ENCODE measurements at places on chromosomes 7 and 10.

GRCh38 chr7:1041551-1042491 lies 2.5 kb upstream of the GPR146 start:
- DNase-seq: no peak

GRCh38 chr7:67484244-67484751 lies 487.7 kb downstream of the TYW1 start:
- peak; percentile 28 for DNase-seq

DNA sequence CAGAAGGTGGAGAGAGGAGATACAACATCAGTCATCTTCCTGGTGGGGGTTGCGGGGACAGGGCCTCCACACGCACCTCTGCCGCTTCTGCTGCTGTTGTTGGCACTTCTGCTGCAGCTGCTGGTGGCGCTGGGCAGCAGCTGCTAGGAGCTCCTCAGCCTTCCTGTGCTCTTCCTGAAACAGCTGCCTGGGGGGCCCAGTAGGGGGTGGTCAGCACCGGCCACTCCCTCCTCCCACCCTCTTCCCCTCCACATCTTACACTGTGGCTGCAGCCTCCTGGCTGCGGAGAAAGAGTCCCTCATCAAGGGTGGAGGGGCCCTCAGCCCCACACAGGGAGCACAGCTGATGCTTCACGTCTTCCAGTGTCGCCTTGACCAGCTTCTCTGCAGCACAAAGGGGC lies 9.9 kb downstream of the SYCE1 start:
- DNase-seq: no peak

- no peak for DNase-seq
Measured at GRCh38 chr7:80643336-80643915, 5.0 kb downstream of the CD36 start.

DNA sequence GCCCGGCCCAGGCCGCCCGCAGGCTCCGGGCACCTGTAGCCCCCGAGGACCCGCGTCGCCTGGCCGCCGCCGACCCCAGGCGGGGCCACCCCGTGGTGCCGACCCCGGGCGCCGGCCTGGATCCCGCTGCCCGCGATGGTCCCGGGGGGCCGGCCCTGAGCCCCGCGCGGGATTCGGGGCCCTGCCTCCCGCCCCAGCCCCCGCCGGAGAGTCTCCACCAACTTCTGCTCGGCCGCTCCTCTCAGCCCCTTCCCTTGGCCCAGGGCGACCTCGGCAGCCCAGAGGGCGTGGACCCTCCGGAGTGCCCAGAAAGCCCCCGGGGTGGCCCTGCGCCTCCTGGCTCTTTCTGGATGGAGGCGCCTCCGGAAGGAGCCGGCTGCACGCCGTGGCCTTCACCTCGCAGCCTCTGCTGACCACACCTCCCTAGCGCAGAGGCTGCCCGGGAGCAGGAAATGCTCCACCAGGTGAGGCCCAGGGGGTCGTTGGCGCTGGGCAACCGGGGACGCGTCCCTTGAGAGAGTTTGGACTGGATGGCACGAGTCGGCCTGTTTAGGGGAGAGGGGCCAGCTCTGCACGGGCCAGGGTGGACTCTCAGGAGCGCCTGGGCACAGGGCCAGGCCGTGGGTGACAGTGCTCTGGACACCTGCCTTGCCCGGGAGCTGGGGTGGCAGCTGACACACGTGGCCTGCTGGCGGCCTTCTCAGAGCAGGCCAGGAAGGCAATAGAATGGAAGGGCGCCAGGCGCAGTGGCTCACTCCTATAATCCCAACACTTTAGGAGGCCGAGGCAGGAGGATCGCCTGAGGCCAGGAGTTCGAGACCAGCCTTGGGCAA lies 529 bp downstream of the ZNF853 start:
- peak; percentile 77 for DNase-seq

GRCh38 chr7:87479951-87480350 lies 4.5 kb upstream of the ABCB4 start:
- DNase-seq: no peak

DNA sequence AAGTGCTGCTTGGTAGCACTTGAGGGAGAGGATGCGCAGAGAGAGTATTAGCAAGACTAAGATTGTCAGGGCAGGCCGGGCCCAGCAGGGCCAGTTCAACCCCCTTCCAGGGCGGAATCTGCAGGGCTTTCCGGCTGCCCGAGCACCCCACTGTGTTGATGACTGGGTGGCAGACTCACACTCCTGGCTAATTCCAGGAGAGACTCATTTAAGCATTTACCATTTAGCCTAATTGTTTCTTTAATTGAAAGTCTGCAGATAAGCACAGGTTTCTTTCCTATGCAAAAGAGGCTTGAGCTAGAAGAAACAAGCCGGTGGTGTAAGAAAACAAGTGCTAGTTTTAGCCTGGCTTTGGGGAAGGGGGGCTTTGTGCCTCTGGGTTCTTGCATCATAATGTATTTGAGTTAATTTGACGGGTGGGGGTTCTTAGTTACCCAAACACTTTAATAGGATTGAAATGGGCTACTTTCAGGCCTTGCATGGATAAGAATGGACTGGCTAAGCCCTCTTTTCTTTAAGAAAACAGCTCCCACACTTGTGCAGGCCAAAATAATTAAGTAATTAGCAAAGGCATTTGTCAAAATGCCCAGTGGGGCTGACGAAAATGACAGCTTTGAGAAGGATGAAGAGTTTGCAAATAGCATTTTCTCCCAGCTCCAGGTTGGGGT lies 201.3 kb downstream of the MYOF start:
- no peak for DNase-seq

DNA sequence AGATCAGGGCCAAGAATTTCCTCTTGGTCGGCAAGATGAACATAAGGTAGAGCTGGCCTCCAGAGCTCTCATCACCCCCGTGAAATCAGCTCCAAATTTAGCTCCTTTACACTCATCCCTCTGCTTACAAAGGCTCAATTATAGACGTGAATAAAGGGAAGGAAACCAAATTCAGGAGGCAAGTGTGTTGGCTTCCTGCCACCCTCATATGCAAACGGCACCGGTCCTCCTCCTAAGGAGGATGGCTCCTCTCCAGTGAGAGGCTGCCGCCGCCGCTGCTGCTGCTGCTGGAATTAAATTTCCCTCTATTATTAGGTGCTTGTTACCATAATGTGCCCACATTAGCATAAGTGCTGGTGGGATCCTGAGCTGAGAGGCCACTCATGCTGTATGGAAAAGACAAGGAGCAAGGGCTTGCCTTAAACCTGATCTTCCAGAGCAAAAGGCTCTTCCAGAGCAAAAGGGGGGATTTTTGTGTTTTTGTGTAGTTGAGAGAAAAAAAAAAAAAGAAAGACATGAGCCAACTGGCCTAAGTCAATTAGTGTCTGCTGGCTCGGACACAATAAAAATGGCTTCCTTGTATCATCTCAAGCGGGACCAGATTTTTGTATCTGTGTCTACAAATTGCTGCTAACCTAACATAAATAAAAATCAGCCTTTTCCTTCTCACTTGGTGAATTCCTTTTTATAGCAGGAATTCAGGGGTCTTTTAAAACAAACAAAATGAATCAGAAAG lies 68.4 kb downstream of the CDHR3 start:
- no peak for DNase-seq

GRCh38 chr7:80540836-80541235 lies 29.0 kb upstream of the GNAT3 start:
- no peak for DNase-seq

DNA sequence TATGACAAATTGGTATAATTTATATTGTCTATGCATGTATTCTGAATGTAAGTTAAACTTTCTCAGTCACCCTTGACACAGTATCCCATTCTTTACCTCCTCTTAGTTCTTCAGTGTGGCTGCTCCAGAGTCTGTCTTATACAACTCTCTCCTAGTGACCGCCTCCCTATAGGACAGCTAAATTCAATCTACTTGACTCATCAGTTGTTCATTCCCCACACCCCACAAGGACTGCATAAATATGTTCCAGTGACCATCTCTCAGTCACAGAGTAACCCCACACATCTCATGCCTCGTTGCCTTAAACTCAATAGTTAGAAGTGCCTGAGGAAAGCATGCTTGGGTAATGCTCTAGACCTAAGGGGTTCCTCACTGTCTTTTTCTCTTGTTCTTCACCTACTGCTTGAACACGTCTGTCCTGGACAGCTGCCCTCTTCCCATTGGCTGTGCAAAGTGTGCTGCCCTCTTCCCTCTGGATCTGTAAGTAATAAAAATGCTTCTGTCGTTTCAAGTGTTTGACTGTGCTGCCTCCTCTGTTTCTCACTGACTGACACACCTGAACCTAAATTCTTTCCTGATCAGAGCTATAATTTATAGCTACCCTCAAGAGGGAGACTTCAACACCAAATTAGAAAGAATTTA lies 494.6 kb upstream of the GRM3 start:
- no peak for DNase-seq

GRCh38 chr7:144682581-144683280 lies 153.1 kb downstream of the TPK1 start:
- DNase-seq: no peak

DNA sequence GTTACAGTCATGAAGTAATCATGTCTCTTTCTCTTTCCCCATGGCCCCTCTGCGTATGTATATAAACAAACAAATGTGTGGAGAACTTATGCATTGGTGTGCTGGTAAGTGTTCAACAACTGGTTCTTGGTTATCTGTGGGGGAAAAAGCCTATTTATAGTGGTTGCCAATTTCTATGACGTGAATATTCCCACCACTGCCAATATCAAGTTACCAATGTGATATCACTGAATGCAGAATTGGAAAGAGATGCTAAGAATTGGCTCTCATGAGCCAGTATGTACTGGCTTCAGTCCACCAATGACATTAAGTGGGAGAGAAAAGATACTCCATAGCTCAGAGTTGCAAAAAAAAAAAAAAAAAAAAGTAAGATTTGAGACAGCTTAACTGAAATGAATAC lies 399.7 kb downstream of the REEP3 start:
- no peak for DNase-seq

DNA sequence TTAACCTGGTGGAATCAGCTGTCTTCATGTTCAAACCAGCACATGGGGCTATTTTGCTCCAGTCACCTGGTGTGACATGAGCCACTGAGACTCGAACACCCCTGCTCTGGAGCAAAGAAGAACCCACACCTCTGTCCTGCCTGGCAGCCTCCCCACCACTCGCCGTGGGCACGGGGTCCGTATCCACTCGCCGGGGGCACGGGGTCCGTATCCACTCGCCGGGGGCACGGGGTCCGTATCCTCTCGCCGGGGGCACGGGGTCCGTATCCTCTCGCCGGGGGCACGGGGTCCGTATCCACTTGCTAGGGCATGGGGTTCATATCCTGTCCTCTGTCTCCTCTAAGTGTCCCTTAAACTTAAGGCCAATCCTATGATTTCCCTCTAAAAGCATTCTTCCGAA lies 558.7 kb downstream of the PTPRN2 start:
- no peak for DNase-seq

GRCh38 chr7:119761776-119762175 lies 511.2 kb upstream of the KCND2 start:
- no peak for DNase-seq

DNA sequence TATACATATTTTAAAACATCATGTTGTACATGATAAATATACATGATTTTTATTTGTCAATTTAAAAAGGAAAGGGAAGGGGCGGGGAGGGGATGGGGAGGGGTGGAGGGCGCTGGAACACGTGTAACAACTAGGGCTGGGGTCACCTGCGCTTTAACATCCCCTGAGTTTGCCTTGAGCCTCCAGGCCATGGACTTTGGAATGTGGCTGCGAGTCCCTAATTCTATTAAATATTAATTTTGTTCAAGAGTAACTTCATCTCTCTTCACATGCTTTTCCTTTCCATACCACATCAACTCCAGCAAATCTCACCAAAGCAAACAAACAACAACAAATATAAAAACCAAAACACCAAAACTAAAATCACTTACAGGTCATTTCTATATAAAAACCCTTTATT lies 10.6 kb downstream of the IFIT5 start:
- no peak for DNase-seq

DNA sequence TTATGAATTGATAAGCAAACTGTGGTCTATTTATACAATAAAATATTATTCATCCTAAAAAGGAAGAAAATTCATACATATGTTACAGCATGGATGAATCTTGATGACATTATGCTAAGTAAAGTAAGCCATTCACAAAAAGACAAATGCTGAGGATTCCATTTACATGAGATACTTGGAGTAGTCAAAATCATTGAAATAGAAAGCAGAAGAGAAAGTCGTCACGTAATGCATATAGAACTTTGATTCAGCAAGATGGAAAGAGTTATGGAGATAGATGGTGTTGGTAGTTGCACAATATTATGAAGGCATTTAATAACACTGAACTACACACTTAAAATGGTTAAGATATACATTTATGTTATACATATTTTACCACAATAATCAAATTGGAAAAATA lies 309.7 kb upstream of the KLF6 start:
- no peak for DNase-seq

DNA sequence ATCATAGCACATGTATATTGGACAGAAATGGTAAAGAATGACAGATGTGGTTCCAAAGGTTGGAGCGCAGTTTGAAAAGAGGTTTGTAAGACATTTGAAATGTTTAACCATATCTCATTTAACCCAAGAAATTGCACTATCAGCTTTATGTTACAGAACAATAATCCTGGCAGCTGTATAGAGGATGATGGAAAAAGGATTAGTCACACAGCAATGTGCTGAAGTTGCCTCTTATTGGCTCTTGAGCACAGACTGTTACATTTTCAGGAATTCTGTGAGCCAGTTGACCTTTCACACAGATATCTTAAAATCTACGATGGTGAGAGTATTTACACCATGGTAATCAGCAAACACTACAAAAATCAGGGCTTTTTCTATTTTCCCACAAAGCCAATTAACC lies 3.9 kb downstream of the COG5 start:
- DNase-seq: no peak

- no peak for DNase-seq
Measured at GRCh38 chr7:159056737-159057136, 87.9 kb downstream of the VIPR2 start.

DNA sequence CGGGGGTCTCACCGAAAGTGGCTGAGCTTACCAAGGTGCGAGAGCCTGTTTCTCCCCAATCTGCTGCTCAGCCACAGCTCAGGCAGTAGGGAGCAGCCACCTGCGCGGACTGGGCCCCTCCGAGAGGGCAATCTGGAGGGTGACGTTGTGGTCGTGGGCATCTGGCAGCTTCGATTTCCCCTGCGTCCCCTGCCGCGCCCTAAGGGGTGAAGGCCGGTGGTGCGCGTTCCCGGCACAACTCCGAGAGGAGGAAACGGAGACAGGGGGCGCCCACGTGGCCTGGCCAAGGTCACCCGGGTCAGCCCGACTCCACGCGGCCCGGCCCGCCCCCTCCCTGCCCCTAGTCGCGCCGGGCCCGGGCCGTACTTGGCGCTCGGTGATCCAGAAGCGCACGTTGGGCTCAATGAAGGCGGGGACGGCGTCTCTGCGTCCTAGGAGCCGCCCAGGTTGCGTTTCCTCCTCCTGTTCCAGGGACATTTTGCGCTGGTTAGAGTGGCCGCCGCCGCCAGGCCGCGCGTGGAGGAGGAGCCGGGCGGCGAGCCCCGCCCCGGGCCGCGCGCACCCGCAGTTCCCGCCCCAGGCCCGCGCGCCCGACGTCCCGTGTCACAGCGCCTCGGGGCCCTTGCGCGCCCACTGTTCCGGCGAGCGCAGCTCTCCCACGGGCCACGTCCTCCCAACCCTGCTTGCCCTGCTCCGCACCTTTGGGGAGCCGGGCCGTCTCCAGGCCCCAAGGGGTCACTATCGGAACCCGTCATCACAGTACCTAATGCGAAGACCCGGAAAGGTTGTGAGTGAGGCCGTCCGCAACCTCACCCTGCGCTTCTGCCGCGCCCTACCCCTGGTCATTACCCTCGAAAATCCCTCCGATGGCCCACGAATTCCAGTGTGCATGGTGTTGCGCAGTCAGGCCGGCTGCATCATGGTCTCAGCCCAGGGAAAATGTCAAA lies at the start of gene SFXN4:
Gene SFXN4 (minus strand): TSS at position 544 of the 947 bp plus-strand sequence. CDS start 67 bp downstream, at position 477.
- peak; percentile 61 for DNase-seq
